ENCODE measurements at places on chromosomes 16 and 17.

DNA sequence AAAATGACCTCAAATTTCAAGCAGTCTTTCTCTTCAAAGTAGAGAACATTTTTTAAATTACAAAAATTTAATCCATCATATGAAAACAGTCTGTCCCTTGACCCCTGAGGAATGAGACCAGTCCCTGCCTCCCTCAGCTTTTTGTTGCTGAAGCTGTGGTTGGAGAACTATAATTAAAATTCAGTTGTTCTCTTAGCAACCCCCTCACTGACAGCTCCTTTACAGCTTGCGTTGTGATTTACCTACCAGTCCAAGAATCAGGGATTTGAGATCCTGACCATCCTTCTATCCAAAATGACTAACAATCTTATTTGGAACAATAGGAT is 29.8 kb downstream of the LYRM1 start:
- no peak for DNase-seq

DNA sequence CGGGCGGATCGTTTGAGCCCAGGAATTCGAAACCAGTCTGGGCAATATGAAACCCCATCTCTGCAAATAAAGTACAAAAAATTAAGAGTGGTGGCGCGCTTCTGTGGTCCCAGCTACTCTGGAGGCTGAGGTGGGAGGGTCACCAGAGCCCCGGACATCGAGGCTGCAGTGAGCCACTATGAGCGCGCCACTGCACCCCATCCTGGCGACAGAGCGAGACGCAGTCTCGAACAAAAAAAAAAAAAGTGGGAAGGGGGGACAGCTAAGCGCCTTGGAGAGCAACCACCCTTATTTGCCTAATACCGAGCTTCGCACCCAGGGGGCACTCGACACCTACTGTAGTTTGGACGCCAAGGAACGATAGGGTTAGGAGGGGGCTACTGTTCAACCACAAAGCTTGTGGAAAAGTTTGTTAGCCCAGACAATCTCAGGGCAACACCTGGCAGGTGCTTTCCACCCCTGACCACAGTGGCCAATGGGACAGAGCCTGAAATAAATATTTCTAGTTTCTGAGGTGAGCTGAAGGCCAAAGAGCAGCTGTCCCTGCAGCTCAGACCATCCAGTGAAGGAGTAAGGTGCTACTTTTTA is 847 bp upstream of the PSMC3IP start:
- DNase-seq = peak; percentile 54

- DNase-seq = no peak
Observed at GRCh38 chr16:75389096-75389690, 44.1 kb downstream of the CFDP1 start.

GRCh38 chr16:276426-277077 is 808 bp upstream of the RGS11 start:
- no peak for DNase-seq

DNA sequence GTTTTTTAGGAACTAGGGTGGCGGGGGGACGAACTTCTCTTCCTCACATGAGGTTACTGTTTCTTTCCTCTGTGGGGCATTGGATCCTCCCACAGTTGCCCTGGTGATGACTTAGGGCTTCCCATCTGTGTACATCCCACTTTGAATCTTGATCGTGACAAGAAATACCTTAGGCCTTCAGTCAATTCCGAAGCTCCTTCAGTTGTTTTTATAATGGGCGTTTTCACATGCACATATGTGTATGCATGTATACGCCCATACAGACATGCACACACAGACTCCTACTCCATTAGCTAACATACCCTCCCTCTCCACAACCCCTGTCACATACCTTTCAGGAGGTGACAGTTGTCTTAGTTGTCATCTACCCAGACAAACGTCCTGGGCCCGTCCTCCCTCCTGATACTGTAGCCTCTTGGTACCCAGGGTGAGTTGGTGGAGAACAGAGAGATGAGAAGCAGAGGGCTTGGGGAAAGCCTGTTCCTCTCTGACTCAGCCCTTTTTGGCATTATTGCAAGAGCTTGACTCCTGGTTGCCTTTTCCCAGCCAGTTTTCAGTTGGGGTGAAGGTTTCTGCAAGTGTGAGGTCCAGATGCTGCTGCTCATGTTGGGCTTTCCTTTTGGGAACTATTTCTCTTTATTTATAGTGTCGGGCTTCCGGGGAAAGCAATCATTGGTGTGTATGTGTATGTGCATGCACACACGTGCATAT is 2.2 kb upstream of the AOC2 start:
- no peak for DNase-seq

- DNase-seq = no peak
Observed at GRCh38 chr17:65774787-65775186, 213.3 kb upstream of the AXIN2 start.

GRCh38 chr17:57515662-57516211 is 229.4 kb downstream of the CCDC182 start:
- DNase-seq = no peak

DNA sequence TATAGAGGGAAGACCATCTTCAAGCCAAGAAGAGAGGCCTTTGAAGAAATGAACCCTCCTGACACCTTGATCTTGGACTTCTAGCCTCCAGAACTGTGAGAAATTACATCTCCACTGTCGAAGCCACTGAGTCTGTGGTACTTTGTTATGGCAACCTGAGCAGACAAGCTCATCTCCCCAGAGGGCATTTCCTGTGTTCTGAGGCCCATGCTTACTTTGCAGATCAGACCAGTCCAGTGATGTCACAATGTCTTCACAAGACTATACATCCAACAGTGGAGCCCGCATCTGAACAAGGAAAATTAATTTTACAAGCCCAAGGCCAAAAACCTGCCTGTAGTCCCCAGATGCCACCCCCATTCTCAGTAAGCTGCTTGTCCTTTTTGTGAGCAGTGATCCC is 14.8 kb upstream of the C17orf113 start:
- no peak for DNase-seq

DNA sequence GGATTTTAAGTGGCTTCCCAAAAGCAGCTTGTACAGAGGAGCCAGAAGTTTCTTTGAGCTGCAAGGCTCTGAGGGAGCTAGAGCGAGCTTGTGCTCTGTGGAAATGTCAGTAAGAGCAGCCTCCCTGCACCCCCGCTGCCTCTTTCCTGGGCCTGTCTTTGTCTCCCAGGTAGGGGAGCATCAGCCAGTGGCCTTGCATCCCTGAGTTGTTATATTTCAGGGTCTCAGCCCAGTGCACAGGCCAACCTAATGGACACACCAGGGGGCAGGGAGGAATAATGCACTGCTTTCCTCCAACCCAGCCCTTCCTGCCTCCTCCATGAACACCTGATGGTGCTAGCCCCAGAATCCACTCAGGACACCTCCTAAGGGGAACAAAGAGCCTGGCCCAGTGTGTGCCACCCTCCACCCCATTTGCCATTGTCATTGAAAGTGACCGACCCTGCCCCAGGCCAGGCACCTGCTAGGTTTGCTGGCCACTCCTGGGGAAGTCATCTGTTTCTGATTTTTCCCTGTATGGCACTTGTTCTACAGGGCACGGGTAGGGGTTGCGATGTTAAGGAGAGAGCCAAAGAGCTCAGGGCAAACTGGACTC is 6.3 kb downstream of the TPPP3 start:
- no peak for DNase-seq

DNA sequence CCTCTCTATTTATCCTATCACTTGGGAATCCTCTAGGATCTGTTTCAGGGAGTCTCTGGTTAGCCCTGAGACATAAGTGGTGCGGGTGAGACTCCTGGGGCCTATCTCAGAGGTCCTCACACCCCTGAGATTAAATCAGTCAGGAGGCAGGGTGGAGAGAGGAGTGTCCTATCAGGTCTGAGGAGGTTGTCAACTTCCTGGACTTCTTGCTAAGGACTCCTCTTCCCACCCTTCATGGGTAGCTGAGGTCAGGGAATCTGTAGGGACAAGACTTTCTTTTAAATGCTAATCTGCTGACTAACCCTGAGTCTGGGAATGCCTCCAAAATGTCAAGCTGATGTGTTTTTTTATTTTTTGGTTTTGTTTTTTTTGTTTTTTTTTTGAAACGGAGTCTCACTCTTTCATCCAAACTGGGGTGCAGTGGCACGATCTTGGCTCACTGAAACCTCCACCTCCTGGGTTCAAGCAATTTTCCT is 6.6 kb upstream of the ARMC5 start:
- no peak for DNase-seq

DNA sequence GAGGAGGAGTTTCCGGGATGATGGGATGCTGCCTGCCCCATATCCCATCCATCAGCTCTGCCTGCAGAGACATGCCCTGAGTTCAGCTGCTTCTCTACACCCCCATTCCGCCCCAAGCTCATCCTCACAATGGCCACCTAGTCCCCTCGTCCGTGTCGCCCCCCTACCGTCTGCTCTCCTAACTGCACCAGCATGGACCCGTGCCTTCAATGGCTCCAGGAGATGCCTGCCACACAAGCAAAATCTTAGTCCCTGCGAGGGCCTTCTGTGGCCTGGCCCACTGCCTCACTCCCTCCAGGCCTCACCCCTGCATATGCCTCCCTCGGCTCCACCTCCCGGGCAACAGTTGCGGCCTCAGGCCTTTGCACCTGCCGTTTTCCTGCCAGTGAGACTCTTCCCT is 1.8 kb upstream of the TELO2 start:
- no peak for DNase-seq

- no peak for DNase-seq
Observed at GRCh38 chr16:78184238-78185183, 85.1 kb downstream of the WWOX start.

- no peak for DNase-seq
Observed at GRCh38 chr16:20944861-20945574, 44.4 kb downstream of the LYRM1 start.

GRCh38 chr17:1059131-1059795 is 62.3 kb downstream of the TIMM22 start:
- no peak for DNase-seq

GRCh38 chr17:8125947-8126490 is 2.1 kb upstream of the HES7 start:
- no peak for DNase-seq

- no peak for DNase-seq
Observed at GRCh38 chr17:40608061-40608581, 39.5 kb downstream of the SMARCE1 start.

DNA sequence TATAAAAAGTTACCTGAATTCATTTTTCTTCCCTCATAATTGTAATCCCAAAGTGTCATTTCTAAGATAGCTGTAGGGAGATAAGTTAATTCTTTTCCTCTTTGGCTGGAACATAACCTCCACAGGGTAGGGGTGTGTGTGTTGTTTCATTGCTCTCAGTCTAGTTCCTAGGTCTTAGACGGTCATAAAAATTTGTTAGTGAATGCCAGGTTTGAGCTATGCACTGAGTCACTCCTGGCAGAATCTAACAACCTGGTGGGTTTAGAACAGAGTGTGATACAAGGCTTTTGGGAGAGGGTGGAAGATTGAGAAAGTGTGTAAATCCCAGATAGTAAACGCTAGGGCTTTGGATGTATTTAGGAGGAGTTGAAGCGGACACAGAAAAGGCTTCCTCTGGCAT is 894 bp upstream of the PHKG2 start:
- DNase-seq = no peak

- DNase-seq = no peak
Observed at GRCh38 chr16:5776876-5777275, 679.3 kb upstream of the EEF2KMT start.
